ENCODE measurements at places on chromosomes 13 and 19.

- no peak for DNase-seq
Observed at GRCh38 chr19:55165952-55166529, 372 bp downstream of the DNAAF3 start.

DNA sequence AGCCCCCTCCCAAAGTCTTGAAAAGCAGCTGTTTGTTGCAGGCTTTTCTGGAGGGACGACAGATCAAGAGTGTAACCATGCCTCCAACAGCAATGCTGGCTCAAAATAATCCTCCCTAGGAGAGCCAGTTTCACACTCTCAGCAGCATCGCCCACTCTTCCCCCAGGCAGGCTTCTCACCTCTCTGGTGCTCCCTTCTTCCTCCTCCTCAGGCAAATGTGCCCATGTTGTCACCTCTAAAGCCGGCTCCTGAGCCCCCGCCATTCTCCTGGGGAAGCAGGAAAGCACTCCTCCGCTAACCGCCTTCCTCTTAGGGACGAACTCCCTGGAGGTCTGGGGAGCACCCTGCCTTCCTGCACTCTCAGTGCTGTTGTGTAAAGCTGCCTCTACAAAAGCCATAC lies 98.9 kb upstream of the SGCG start:
- DNase-seq = no peak

DNA sequence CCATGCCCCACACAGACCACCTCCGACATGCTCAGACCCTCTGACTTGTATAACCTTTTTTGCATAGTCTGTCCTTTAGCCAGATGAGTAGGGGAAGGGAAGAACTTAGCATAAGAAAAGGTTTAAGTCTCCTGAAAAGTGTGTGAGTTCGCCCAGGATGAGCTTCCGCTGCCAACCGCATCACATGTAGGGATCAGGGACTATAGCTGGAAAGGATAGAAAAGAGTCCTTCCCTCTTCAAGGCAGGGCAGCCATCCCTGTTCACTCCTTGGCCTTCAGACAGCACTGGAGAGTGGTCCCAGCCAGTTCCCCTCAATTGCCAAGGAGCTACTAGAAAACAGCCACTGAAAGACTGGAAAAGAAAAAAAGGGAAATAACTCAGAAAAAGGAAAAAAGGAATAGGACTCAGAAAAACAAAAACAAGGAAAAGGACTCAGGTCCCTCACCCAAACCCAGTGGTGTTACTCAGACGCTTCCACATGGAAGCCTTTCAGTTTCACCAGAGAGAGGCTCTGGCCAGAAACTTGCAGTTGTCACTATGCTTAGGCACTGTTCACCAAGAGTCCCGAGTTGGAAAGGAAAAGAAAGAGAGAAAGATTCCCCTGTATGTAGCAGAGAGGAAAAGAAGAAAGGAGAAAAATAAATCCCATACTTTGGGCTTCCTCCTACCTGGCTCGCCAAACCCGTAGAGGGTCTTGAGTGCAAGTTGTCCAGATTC lies 5.6 kb upstream of the TM9SF2 start:
- no peak for DNase-seq

DNA sequence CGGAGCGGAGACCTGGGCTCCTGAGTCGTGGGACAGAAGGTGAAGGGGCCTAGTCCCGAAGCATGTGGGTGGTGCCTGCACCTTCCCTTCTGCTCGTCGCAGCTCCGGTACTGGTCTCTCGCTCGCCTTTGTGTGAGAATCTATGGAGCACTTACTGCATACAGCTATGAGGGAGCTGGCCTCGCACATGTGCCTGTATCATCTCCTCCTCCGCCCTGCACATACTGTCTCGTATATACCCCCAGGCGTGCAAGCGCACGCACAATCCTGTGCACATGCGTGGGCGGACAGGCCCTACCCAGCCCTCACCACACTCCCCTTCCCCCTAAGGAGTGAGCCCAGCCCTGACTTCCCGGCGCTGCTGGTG lies 8.7 kb downstream of the PIK3R2 start:
- DNase-seq = no peak

GRCh38 chr19:46361915-46362314 lies 15.0 kb downstream of the PPP5C start:
- no peak for DNase-seq

DNA sequence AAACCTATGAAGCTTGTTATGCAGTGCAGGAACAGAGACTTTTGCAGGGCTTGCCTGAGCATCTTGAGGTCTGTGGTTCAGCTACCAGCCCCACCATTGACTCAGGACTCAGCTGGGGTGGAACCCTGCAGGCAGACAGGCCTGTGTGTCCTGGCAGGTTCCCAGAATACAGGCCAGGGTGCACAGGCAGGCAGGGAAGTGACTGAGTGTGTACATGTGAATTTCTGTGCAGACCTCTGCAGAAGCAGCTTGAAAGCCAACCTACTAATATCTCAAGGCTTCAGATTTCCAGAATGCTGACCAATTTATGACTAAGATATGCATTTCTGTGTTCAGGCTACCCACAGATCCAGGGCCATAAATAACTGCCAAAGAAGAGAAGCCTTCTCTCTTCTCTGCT lies 254.4 kb downstream of the DLEU7 start:
- DNase-seq = no peak

DNA sequence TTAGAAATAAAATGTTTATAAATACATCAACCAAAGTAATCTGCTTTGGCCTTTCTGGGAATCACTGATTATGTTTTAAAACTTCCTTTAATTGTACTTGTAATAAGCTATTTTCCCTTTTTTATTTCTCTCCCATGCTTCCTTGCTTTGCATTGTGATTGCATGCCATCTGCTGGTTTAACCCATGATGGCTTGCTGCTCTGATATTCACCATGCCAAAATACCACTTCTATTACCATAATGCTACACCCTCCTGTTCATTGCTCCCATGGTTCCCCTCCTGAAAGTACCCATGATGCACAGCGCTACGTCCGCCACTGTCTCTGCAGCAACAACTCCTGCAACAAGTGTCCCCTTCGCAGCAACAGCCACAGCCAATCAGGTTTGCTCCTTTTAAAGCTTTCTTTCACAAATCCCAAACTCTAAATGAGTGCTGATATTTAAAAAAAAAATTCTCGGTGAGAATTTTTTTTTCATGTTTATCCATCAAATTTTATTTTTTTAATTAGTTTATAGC lies 67.7 kb upstream of the RAP2A start:
- no peak for DNase-seq

GRCh38 chr19:54448040-54448773 lies 792 bp upstream of the LENG8 start:
- no peak for DNase-seq
